ENCODE measurements at places on chromosomes 13 and 19.

- no peak for DNase-seq
Measured at GRCh38 chr19:13959962-13960862, 7.9 kb downstream of the DCAF15 start.

DNA sequence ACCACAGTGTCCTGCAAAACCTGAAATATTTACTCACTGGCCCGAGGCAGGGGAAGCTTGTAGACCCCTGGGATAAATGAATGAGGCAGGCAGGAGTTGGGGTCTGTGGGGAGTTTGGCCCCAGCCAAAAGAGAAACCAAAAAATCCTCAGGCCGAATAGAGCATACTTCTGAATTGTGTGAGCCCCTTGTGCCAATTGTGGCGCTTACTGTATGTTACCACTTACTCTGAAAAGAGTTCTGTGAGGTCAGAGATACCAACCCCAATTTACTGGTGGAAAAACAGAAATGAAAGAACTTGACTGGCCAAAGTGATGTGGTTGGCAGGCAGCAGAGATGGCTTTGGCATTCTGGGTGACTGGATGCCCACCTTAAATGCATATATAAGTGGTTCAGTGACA is 6.9 kb downstream of the CARM1 start:
- no peak for DNase-seq

DNA sequence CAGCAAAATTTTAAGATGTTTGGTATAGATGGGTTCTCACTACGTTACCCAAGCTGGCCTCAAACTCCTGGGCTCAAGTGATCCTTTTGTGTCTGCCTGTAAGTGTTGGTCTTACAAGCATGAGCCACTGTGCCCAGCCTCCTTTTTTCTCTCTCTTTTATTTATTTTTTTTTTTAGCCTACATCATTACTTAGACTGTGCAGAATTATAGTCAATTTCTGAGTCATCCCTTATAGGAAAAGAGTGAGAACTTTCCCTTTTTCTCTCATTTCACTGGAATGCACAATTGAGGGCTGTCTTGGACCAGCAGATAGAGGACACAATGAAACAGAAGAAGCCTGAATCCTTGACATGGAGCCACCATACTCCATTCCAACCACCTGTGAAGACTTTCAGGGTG is 13.3 kb downstream of the TSKS start:
- DNase-seq: peak; percentile 51

GRCh38 chr19:49473868-49474541 is at the start of gene FLT3LG:
TSS of gene FLT3LG (plus strand) at chr19:49474215. CDS start at chr19:49474640, 425 bp downstream.
- DNase-seq: peak; percentile 85

- peak; percentile 98 for DNase-seq
Measured at GRCh38 chr19:52722062-52723003, 12.5 kb downstream of the ZNF611 start.

DNA sequence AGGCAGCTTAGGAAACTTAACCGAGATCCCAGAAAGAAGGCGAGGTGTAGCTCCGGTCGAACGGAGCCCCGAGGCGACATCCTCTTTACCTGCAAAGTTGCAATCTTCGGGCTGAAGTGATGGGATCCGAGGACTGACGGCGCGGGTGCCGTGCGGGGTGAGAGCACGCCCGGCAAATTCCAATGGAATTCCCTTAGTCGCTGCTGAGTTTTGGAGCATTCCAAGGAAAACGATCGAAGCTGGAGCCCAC is 141 bp downstream of the TRPC4 start:
- DNase-seq: no peak

DNA sequence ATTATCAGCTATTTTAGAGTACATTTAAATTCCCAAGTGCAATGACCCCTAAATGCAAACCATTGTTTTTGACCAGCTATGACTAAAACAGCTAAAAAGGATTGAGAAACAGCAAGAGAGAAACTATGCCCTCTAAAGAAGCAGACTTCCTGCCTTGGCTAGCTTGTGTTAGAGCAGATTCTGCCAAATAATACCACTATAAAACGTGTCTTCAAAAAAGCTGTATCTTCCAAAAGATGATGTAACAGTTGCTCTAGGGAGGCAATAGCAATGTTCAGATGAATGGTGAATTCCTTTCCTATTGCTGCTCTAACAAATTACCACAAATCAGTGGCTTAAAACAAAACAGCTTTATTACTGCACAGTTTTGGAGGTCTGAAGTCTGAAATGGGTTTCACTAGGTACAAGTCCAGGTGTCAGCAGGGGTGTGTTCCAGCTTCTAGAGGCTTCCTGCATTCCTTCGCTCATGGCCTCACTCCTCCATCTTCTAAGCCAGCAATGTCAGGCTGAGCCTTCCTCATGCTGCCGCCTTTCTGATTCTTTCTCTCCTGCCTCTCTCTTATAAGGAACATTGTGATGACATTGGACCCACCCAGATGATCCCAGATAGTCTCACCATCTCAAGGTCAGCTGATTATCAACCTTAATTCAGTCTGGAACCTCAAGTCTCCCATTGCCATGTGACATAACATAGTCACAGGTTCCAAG is 84.5 kb downstream of the LRRC63 start:
- DNase-seq: peak; percentile 90

DNA sequence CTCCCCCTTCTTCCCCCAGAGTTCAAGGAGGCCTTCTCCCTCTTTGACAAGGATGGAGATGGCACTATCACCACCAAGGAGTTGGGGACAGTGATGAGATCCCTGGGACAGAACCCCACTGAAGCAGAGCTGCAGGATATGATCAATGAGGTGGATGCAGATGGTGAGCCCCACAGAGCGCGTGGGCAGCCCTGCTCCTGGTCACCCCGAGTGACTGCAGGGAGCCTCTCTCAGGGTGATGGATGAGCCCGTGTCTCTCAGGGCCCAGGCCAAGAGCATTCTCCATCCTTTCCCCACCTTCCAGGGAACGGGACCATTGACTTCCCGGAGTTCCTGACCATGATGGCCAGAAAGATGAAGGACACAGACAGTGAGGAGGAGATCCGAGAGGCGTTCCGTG is 7.0 kb downstream of the CALM3 start:
- no peak for DNase-seq

DNA sequence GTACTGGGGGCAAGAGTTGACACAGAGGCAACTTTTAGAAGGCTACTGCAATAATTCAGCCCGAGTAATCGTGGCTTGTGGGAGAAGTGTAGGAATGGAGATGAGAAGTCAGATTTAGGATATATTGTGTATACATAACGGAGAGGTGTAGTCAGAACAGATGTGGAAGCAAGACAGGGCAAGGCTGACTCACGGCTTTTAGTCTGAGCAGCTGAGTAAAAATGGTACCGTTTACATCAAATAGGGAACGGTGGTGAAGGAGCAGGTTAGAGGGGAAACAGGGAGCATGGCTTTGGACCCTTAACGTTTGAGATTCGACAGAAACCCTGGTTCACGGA is 796 bp upstream of the LSM14A start:
- DNase-seq: peak; percentile 70

DNA sequence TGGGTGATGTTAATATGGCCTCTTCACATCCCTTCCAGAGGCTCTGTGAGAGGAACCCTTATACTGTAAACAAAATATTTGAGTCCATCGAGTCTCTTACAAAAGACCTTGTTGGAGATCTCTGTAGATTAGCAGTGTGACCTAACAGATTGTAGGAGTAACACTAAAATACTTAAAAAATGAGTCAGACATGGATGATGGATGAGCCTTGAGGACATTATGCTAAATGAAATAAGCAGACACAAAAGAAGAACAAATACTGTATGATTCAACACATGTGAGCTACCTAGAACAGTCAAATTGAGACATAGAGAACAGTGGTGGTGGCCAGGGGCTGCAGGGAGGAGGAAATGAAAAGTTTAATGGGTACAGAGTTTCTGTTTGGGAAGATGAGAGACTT is 152.2 kb upstream of the UBL3 start:
- peak; percentile 88 for DNase-seq

- no peak for DNase-seq
Measured at GRCh38 chr13:102915393-102915930, 69.6 kb downstream of the ERCC5 start.

GRCh38 chr13:25493931-25494640 is 122.3 kb downstream of the ATP8A2 start:
- no peak for DNase-seq

DNA sequence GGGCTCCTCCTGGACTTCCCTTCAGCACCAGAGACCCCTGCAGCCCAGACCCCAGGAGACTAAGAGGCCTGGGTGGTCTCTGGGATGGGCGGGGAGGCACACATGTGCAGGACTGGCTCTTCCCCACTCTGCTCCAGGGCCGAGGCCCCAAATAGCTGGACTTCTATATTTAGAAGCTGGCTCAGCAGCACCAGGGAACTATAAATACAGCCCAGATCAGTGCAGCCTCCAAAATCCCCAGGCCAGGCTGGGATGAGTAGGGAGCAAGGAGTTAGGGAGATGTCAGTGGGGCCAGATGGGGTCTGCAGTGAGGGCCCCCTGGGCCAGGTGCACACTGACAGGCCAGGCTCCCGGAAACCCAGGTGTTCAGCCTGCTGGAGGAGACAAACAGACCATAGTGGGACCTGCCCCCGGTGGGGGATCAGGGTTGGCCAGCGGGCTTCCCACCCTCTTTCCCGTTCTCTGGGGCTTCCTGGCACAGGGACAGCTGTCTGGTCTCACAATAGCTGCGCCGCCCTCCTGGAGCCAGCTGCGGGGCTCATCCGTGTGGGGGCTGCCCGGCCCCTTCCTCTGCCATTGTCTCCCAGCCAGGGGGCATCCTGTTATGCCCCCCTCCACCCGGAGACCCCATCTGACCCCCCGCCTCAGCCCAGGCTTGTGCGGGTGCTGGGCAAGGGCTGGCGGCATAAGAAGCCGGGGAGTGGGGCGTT is 5.5 kb upstream of the ADGRE5 start:
- DNase-seq: no peak
